Stimulated activated CD4-positive, alpha-beta T cell treated with anti-CD3 and anti-CD28 coated beads, Interleukin-4, amount 100 ng/mL, for 1 hour (primary cell): ENCODE measurements at places on chromosomes 2 and 18.

DNA sequence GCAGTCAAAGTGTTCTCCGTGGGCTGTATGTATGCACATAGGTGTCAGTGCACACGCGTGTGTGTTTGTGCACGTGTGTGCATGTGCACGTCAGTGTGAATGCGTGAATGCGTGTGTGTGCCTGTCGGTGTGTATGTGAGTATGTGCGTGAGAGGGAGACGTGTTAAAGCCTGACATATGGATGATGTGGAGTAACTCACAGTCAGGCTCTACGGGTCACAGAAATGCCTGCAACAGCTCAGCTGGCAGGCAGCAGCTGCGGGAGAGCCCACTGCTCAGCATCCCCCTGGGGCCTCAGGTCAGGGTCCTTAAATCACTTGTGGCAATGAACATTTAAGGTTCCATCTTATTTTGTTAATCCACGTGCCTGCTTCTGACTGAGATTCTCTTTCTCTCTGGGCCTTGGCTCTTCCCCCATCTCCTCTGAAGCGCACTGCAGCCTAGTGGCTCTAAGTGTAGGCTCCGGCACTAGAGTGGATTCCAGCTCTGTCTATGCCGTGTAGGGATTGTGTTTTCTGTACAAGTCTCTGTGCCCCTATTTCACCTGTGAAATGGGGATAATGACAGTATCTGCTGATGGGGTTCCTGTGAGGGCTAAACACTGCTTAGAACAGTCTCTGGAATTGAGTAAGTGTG lies 63.0 kb downstream of the DYSF start:
- DNase-seq = no peak

- peak; percentile 76 for DNase-seq
Observed at GRCh38 chr2:68726608-68727367, 7.8 kb upstream of the ARHGAP25 start.

GRCh38 chr2:10436583-10437110 lies 11.5 kb downstream of the ODC1 start:
- no peak for DNase-seq

DNA sequence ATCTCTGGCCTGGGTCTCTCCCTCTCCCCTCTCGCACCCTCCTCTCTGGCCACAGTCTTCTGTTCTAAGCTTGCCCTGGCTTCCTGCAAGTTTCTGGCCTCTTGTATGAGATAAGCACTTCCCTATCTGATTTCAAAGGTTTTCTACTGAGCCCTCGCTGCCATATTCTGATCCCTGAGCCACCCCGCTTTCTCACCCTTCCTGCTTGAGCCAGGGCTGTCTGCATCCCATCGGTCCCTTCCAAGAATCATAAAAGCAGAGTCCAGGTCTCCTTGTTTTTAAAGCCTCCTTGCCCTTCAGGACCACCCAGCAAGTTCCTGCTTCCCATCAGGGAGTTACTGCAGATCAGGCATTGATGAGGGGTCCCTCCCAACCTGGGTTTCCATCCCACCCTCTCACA lies 110.2 kb downstream of the PRKCE start:
- no peak for DNase-seq

DNA sequence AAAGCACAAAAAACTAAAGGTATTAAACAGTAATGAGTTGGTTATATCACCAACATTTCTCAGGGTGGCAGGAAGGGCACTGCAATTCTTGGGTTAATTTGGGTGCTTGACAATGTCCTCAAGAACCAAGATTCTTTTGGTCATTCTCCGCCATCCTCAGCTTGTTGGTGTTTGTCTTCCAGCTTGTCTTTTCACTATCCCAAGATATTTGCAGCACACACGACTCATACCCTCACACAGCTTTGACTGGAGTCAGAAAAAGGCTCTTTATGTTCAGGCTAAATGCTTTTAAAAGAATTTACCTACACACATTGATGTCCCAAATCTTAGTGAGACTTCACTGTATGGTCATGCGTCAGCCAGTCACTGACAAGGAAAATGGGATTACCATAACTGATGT lies 12.5 kb downstream of the GREB1L start:
- no peak for DNase-seq

DNA sequence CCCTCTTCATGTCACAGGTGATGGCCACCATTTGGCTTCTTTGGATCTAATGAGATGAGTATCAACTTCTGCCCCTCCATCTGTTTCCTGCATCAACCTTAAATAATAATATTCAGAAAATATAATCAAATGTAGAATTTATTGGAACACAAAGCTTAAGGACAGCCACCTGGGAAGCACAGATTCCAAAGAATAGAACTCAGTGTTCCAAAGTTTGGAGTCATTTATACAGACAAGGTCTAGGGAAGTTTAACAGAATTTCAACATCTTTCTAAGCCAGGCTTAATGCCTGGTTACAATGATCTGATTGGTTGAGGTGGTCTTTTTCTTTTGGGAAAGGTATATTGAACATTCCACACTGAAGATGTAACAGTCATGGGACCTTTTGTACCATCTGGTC lies 218.0 kb upstream of the PIEZO2 start:
- DNase-seq = no peak

- no peak for DNase-seq
Observed at GRCh38 chr2:197867624-197868023, 63.2 kb downstream of the PLCL1 start.

DNA sequence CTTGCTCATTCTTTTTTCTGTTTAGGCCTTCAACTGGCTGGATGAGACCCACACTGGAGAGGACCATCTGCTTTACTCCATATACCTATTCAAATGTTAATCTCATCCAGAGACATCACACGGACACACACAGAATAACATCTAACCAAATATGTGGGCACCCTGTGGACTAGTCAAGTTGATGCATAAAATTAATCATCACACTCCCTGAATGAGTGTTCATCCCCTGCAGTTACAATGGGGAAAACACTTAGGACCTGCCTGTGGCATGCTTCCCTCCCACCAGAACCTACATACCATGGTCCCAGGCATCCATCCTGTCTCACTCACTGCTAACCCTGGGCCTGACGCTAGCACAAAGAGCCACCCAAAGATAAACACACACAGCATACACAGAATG lies 112.8 kb upstream of the TEX51 start:
- DNase-seq = no peak

DNA sequence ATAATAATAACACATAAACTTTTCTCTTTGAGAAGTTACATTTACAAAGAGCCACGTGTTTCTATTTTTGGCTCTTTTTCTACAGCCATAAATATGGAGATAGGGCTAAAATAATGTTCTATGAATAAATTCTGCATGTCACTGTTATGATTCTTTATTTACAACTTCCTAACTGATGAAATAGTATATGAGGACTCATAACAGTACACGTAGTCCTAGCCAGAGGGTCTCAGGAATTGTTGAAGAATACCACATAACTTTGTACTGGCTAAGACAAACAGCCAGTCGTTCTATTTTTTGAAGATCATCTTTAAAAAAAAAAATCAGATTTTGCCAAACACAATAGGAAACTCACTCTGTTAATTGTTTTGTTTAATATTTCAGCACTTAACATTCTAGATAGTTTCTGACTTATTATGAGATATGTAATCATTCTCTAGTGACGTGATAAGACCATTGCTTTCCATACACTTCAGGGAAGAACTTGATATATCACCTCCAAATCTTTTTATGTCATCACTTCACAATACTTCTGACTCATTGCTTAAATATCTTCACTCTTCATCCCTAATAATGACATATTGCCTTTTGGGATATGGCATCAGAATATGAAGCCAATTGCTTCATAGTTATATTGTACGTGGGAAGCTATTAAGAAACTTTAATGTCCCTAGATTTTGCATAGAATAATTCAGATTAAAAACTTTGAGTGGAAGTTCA lies 256.1 kb downstream of the XIRP2 start:
- DNase-seq = no peak

DNA sequence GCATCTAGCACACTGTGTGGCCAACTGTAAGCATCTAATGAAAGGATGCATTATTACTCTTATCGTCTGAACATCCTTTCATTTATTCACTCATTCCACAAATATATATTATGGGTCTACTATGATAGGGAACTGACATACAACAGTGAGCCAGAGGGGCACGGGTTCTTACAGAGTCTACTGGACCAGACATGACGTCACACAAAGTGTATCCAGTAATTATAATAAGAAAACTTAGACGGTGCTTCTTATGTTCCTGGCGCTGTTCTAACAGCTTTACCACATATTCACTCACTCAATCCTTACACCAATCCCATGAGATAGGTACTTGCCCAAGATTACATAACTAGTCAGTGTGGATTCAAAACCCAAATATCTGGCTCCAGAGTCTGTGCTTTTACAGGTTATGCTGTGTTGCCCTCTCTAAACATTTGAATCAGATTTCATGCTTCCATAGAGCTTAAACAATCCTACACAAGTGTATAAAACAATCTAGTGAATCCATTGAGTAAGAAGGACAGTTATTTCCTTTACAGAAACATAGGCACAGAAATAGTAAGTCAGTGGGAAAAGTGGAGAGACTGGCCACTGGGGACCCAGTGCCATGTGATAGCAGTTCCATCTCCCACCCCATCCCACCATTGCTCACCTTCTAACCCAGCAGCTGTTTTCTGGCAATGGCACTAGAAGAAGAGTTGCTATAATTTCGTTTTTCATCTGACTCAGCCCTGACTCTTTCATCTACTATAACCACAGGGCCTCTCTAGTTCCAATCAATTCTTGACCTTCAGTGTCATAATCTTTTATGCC lies 24.2 kb upstream of the ARL5A start:
- no peak for DNase-seq

DNA sequence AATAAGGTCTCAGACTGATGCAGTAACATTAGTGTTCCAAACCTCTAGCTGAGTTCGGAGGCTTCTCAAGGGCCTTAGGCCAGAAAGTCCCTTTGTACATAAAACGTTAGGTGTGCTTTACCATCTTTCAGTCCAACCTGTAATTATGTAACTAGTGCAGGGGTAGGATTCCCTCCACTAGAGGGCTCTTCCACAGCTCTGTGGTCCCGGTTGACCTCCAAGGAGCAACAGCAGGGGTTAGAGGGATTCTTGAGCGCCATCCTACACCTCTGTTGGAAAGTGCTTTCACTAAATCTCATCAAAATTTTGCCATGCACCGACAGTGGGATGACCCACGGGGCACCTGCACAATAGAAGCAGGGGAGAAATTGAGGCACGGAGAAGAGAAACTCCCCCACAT lies 155.8 kb upstream of the LRP1B start:
- DNase-seq = no peak

GRCh38 chr2:128756365-128756717 lies 437.7 kb upstream of the HS6ST1 start:
- DNase-seq = no peak

GRCh38 chr2:192155511-192156118 lies 39.1 kb downstream of the TMEFF2 start:
- DNase-seq = no peak

GRCh38 chr2:185608799-185609198 lies 129.8 kb upstream of the FSIP2 start:
- DNase-seq = no peak

- no peak for DNase-seq
Observed at GRCh38 chr2:206556357-206556949, 85.8 kb upstream of the FAM237A start.
